ENCODE measurements at places on chromosomes 5 and 9. TPM values are rescaled to one million over a fixed set of nuclear protein-coding genes. Genes with fewer than 3 reads are reported as not detected.

FOXD4L4 gene
- polyA plus RNA-seq, result not detected

LIX1 gene
- polyA plus RNA-seq, result not detected

PKN3 gene
- 3.4 TPM for polyA plus RNA-seq

GRCh38 chr5:154165886-154166285 lies 24.6 kb upstream of the GALNT10 start:
- no peak for DNase-seq

DNA sequence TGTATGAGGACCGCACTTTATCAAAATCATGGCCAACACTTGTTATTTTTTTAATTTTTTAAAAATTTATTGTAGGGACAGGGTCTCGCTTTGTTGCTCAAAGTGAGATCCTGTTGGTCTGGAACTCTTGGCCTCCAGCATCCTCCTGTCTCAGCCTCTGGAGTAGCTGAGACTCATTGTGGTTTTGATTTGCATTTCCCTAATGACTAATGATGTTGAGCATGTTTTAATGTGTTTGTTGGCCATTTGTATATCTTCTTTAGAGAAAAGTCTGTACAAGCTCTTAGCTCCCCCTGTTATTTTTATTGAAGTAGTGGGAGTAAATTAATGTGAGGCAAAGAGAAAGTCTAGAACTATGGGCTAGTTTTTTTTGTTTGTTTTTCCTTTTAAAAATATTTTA lies 1.6 kb upstream of the RPS6 start:
- DNase-seq, result no peak

PSMD5 gene
- 37.7 TPM for polyA plus RNA-seq

OCLN gene
- 0.71 TPM for polyA plus RNA-seq

- DNase-seq, result no peak
These were observed 35.8 kb downstream of the PJA2 start for GRCh38 chr5:109373932-109374331.

LECT2 gene
- polyA plus RNA-seq, result 0.10 TPM

DBH gene
- not detected for polyA plus RNA-seq
